Left ventricle myocardium superior (tissue), 1 donor: ENCODE measurements at places on chromosomes 12 and 14.

DNA sequence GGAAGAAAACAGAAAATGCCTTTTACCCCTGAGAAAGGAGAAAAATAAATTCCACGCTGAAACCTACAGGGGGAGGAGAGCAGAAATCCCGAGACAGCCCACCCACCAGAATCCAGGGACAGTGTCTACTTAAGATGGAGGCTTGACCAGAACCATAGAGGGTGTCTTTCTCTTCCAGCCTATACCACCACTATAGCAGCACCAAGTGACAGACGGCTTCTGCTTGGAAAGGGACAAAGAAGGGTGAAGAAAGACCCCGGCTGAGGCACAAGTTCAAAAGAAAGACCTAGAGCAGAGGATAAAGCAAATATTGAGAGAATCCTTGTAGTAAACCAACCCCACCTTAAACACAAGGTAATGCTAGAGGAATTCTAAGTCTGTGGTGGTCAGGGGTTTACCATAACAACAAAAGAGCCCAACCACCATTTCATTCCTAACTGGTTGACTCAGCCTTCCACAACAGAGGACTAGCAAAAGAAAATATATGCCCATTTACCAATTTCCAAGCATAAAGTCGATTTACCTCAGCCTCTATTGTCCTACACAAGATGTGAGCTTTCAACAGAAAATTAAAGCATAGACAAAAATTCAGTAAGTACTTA is 105.3 kb upstream of the FOXG1 start:
- no peak for DNase-seq

GRCh38 chr14:54291491-54292191 is 105.2 kb upstream of the CDKN3 start:
- no peak for DNase-seq

DNA sequence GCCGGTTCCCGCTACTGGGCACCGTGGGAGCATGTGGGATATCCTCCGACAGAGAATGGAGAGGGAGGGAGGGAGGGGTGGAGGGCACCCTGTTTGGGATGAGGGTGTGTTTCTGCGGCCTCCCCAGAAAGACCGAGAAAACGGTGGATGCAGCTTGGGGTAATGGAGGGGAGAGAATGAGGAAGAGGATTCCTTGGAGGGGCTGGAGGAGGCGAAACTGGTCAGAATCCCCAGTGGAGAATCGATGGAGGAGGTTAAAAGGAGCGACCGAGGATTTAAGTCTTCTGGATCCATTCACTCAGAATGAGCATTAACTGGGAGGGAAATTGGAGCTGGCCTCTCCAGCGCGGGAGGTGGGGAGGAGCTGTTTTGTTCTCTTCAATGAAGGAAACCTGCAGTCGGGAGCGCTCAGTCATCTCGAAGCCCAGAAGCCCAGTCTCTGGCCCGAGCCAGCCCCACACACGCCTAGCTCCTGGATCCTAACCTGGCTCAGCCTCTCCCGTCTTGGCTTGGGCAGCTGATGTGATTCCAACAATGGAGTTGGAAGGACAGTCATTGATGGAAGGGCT is 581 bp downstream of the ARG2 start:
- DNase-seq: peak; percentile 31

GRCh38 chr12:26340649-26341048 is 145.3 kb downstream of the SSPN start:
- no peak for DNase-seq

GRCh38 chr14:32657081-32657480 is 281.6 kb upstream of the NPAS3 start:
- no peak for DNase-seq

DNA sequence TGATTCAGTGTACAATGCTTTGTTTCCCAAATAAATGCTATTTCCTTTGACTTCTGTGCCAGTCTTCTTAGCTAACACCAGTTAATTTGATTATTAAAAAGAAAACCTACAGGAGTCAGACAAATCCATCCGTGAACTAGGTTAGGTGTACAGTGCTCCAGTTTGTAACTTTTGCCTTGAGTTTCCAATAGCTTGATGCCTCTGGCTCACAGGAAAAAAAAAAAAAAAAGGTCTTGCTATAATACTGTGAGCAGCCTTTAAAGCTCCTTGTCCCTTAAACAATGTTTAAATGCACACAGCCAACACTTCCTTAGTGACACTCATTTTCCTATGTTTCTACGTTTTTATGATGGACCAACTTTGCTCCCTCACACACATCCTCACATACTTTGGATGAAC is 71.8 kb upstream of the TMX1 start:
- no peak for DNase-seq

DNA sequence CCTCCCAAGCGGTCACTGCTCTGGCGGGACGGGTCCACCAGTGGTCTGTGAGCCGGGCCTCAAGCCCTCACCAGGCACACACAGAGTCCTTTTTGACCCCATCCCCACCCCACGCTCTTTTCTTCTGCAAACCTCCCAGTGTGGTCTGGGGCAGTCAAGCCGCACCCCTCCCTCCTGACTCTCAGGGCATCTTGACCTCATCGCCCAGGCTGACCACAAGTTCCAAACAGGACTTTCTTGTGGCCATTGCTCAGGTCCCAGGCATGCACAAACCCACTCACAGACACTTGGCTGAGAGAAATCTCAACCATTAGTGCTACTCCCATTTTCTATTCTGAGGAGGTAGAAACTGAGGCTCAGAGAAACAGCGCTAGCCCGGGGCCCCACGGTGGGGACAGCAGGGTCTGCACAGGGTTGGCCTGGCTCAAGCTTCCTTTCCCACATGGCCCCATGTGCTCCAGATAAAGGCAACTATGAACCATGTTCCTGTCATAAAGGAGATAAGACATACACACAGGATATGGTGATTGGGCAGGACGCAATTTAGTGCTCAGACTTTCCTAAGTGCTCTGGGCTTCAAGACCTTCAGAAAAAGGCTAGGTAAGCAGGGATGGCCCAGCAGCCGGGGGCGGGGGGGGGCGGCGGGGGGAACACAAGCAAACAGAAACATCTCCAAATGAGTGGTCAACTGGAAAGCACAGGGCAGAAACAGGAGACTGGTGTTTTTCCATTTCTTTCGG is 69.6 kb downstream of the ITPK1 start:
- DNase-seq: no peak

DNA sequence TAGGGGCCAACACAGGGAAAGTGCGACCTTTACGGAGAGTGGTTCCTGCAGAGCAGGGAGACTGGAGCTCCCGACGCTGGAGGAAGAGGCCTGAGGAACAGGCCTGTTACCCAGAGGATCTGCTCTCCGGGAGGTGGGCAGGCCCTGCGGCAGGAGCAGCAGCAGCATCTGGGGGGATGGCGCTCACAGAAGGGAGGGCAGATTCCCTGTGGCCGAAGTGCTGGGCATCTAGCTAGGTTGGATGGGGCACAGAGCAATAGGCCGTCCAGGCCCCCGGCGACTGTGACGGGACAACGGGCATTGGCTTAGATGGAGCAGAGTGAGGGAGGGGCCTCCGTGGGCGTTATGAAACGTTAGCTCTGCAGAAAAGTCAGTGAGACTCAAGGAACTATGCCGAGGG is 135.6 kb downstream of the PIWIL1 start:
- DNase-seq: no peak

DNA sequence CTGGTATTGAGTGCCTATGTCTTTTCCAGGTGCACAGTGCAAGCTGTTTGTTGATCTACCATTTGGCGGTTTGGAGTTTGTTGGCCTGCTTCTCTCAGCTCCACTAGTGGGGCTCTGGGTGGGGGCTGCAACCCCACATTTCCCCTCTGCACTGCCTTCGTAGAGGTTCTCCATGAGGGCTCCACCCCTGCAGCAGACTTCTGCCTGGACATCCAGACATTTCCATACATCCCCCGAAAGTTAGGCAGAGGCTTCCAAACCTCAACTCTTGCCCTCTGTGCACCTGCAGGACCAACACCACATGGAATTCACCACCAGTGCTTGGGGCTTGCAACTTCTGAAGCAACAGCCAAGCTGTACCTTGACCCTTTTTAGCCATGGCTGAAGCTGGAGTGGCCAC is 1024.1 kb downstream of the TMTC2 start:
- no peak for DNase-seq

DNA sequence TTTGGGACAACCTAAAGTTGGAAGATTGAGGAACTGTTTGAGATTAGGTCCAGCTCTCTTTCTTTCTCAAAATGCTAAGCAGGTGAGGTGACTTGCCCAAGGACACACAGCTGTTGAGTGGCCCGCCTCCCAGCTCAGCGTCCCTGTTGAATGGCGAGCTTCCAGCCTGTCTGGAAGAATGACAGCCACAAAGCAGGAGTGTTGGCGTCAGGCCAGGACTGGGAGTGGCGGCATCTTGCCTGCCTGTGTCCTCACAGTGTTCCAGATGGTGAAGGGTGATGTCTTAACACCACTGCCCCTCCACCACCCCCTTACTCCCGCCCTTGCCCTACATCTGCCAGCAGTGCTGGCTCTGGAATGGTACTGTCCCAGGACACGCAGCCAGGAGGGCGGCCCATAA is 4.4 kb upstream of the CEBPE start:
- peak; percentile 89 for DNase-seq

DNA sequence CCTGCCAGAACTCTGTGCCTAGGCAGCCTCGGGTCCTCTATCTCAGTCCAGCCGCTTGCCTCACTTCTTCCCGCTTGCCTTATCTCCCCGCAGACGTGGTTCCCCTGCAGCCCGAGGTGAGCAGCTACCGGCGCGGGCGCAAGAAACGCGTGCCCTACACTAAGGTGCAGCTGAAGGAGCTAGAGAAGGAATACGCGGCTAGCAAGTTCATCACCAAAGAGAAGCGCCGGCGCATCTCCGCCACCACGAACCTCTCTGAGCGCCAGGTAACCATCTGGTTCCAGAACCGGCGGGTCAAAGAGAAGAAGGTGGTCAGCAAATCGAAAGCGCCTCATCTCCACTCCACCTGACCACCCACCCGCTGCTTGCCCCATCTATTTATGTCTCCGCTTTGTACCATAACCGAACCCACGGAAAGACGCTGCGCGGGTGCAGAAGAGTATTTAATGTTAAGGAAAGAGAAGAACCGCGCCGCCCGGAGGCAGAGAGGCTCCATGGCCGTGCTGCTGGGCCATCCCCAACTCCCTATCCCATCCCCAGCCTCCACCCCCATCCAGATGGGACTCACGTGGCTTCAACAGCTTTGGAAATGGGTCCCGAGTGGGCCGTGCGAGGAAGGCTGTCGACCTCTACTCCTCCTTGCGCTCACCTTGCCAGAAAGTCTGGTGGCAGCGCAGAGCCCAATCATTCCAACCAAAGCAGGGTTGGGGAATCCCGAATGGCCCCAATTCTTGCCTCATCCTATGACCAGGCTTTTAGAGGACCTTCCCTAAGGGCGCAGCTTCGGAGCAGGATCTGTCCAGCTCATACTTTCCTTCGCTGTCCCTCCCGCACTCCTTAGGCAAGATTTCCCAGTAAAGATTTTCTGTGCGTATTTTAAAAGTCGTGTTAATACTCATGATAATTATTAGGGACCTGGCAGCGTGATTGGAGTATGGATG is 6.5 kb downstream of the HOXC13 start:
- DNase-seq: no peak

GRCh38 chr14:68513137-68513536 is 279.7 kb downstream of the ZFP36L1 start:
- no peak for DNase-seq

GRCh38 chr12:105861227-105861626 is 277.5 kb downstream of the NUAK1 start:
- DNase-seq: no peak

DNA sequence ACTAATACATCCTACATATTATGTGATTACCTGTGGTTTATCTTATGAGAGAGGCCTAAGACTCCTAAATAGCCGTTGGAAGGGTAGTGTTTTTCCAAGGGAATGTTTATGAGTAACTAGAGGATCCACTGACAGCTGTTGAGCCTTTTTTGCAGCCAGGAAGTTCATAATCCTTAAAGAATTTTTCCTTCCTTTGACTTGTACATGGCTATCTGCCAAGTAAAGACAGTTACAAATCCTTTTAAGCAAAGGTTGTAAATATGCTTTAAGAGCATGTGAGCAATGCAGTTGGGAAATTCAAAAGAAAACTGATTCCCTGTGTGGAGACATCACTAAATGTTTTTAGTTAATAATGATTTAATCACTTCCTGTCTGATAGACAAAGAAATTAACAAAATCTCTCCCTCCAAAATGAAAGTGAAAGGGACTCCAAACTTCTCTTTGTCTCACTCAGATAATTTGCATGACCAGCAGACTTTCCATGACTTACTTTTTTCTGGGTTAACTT is 333.8 kb downstream of the PDZRN4 start:
- no peak for DNase-seq

- no peak for DNase-seq
Measured at GRCh38 chr12:98403936-98404335, 111.5 kb upstream of the TMPO start.

DNA sequence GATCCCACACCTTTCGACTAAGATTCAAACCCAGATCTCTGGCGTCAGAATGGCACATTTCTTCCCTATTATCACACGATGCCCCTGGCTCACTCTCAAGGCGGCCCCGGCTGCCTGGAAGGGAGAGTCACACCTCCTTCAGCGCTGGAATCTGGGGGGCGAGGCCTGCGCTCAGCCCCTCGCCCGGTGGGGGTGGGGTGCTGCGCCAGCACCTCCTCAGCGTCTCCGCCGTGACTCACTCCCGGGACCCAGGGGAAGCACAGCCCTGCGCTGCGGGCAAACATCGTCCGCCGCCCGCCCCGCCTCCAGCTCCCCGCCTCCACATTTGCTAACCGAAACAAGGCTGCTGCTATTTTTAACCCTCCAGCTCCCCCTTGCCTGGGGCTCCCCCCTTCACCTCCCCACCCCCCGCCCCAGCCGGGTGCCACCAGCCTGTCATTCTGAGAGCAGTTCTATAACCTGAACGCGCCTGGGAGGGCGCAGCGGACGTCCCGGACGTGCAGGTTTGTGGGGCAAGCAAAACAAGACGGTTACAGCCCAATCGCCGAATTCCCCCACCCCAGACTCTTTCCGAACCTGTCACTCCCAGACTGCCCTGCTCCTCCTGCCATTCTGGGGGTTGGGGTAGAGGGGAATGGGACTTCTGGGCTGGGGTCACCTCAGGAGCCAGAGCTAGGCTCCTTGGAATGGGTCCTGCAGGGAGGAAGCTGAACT is 6.7 kb downstream of the HDAC7 start:
- peak; percentile 92 for DNase-seq

GRCh38 chr12:103810111-103810510 is 30.9 kb downstream of the NT5DC3 start:
- no peak for DNase-seq

- no peak for DNase-seq
Measured at GRCh38 chr12:96040305-96041133, 5.1 kb upstream of the LTA4H start.

DNA sequence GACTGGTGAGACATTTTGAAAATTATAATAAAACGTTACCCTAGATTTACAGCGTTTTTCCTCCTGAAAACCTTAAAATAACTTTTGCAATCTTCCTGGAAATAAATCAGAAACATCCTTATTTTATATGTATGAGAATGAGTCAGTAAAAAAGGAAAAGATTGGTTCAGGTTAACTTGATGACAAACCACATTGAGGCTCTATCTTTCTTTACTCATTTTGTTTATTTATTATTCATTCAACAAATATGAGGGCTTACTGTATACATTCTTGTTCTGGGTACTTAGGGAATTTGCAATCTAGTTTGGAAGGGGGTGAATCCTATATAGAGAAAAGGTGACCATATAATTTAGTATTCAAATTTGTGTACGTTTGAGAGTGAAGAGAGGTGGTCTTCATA is 156.6 kb downstream of the UNC79 start:
- no peak for DNase-seq

- DNase-seq: no peak
Measured at GRCh38 chr12:107374161-107374840, 281.0 kb upstream of the CRY1 start.
